RPMI8226 (cell line): ENCODE measurements at places on chromosomes 6 and 20.

DNA sequence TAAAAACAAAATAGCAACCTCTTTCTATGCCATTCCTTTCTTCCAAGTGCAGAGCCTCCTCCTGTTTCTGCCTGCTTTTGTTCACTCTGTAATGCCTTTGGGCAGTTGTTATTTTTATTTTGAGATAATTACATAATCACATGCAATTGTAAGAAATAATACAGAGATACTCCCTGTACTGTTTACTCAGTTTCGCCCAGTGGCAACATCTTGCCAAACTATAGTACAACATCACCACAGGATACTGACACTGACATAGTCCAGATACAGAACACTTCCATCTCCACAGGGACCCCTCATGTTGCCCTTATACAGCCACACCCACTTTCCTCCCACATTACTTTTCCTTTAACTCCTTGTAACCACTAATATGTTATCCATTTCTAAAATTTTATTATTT, 59.7 kb downstream of the BANF2 start:
- DNase-seq: no peak

- no peak for DNase-seq
Measured at GRCh38 chr20:10713161-10713560, 39.4 kb upstream of the JAG1 start.

DNA sequence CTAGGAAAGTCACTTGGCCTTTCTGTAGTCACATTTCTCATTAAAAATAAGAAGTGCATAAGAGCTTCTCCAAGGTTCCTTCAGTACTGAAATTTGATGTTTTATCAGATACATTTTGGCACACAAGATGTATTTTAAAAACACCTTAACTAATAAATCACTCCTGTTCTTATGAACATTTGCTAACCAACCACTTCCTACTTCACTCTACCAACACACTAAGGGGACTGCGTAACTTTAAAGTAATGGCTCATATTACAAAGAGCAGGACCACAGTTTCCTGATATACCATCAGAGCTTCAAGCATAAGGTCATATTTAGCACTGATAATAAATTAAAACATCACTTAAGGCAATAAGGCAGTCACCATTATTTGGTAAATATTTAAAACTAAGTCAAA, 104.4 kb downstream of the RALGAPA2 start:
- DNase-seq: no peak

GRCh38 chr6:9233686-9234085, 798.3 kb upstream of the SLC35B3 start:
- DNase-seq: no peak

DNA sequence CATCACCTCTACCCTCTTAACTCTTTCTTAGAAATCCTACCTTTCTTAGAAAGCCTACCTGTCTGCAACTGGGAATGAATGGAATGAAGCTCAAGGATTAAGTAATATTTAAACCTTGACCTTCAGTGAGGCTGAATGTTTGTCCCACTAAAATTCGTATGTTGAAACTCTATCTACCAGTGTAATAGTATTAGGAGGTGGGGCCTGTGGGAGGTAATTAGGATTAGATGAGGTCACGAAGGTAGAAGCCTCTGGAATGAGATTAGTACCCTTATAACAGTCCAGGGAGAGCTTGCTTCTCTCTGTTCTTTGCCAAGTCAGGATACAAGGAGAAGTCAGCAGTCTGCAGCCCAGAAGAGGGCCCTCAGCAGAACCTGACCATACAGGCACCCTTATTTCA, 158.0 kb downstream of the TENT5A start:
- DNase-seq: no peak

DNA sequence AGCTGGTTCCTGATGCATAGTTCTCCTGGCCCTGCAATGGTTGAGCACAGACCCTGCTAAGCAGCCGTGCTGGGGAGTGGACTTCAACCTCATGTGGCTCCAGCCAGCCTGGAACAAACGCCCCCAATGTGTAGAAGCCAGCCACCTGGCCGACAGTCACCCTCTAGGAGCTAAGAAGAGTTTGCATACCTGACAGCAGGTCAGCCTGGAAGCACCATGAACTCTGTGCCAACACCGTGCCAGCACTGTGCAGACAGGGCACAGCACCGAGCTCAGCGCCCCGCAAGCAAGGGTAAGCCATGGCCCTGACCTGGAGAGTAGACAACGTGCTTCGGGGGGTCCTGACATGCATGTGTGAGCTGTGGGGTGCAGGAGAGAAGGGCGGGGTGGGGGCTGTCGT, 356.3 kb downstream of the ZFAND3 start:
- DNase-seq: no peak

GRCh38 chr6:132499757-132500156, 13.2 kb downstream of the STX7 start:
- no peak for DNase-seq

- DNase-seq: no peak
Measured at GRCh38 chr6:164230259-164230658, 815.7 kb downstream of the QKI start.

DNA sequence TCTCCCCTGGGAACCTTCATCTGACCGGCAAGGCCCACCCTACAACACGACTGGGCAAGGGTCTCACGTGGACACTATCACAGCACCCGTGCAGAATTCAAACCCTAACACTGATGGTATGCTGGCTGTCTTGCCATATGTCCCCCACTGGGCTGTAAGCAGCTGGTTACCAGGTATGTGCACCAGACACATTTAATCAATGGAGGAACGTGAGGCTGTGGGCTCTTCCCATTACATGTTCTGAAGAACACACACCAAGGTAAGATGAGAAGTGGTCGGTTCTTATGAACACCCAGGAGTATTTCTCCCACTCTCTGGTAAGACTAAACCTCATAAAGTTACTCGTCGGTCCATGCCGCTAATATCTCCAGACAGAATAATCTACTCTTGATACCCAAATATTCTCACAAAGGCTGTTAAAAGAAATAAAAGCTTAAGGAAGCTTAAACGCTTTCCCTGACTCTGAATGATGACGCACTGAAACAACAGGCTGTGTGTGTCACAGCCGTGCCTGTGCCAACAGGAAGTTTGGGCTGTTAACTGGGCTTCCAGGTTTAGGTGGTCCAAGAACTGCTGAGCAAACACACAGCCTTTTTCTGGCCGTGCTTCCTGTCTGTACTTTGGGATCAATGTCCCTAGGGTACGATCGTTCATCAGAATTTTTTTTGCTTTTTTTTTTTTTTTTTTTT, 75.3 kb downstream of the SLC23A2 start:
- no peak for DNase-seq

DNA sequence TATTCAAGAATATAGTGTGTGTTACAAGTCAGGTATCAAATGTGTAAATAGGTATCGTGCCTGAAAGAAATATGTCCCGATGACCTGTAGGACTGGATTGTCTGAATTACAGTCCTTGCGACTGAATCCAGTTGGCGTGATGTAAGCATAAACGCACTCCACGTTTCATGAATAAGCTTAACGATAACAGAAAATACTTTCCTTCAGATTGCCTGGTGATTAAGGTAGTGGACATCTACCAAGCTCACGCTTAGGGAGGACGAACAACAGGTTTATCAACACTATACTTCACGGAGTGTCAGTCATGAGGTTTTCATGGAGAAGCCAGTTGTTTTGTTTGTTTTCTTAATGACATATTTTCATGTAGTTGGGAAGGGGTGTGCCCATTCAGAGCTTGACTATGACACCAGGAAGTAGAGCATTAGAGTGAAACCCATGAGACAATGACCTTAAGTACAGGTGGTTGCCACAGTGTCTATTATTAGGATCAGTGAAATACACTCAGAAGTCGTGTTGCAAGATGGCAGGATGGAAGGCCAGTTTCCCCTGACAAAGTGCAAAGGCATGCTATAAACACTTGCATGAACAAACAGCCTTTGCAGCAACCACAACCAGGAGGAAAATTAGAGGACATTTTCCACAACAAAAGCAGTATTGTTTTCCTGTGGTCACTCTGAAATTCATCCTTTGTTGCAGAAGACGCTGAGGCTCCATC, 305.8 kb upstream of the PRDM1 start:
- peak; percentile 36 for DNase-seq

DNA sequence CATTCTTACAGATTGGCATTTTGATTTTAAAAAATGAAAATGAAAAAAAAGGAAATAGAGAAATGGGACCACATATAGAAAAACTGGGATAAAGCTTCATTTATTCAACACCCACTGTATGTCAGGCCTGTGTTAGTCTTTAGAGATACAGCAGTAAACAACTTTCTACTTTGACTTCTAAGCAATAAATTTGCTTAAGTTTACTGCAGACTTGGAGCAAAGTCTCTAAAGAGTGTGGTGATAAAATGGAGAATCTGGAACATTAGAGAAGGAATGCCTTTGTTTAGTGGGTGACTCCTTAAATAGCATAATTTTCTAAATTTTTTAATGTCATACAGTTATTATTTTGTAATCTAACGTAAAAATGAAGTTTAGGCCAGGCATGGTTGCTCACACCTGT, 80.7 kb upstream of the CNKSR3 start:
- DNase-seq: no peak

DNA sequence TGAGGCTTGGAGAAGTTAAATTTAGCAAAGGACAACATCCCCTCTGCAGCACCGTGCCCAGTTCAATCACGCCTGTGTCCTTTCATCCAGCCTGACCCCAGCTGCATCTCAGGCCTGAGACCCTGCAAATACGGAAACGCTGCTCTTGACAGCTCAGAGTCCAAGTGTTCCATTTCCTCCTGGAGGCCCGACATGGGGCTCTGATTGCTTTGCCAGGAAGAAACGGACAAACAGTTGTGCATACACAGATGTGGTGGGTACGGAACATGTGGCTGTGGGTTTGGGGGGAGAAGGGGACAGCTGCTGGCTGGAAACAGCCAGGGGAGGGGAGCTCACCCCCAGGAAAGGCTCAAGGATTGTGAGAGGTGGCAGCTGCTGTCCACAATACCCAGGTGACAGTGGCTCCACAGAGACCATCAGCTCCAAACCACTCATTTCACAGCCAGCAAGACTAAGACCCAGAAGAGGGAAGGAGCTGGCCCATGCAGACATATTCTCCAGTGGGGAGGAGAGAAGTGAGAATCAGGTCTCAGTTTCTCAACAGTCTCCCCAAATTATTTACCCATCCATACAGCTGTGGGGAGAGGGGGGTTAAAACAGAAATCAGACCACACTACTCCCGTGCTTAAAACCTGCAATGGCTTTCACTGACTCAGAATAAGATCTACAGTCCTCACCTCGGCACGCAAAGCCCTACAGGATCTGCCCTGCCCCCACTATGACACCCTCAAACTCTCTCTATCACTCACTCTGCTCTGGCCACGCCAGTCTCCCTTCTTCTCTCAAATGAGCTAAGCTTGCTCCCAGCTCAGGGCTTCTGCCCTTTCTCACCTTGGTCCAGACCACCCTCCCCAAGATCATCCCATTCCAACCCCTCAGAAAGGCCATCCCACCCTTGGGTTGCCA, 89.1 kb downstream of the PREX1 start:
- DNase-seq: no peak

GRCh38 chr6:15491255-15491985, 171.4 kb downstream of the DTNBP1 start:
- peak; percentile 73 for DNase-seq

DNA sequence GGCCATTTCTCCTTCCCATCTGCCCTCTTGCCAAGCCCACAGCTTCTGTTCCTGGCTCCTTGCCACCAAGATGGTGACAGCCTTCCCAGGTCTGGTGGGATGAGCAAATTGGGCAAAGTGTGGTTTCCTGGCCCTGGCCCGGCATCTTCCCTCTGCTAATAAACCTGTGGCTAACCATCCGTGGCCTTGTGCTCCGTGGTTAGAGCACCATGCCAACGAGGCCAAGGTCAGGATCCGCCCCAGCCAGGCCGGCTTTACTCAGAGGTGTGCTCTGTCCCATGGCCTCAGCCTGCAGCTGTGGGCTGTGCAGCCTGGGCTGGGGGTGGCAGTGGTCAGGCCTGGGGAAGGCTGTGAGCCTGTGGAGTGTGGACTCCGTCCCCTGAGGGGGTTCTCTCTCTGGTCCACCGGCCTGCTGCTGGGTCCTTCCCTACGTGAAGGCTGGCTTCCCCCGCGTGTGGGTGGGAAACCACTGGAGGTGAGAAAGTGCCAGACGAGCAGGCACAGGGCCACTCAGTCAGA, 117.4 kb downstream of the VEGFA start:
- DNase-seq: no peak

DNA sequence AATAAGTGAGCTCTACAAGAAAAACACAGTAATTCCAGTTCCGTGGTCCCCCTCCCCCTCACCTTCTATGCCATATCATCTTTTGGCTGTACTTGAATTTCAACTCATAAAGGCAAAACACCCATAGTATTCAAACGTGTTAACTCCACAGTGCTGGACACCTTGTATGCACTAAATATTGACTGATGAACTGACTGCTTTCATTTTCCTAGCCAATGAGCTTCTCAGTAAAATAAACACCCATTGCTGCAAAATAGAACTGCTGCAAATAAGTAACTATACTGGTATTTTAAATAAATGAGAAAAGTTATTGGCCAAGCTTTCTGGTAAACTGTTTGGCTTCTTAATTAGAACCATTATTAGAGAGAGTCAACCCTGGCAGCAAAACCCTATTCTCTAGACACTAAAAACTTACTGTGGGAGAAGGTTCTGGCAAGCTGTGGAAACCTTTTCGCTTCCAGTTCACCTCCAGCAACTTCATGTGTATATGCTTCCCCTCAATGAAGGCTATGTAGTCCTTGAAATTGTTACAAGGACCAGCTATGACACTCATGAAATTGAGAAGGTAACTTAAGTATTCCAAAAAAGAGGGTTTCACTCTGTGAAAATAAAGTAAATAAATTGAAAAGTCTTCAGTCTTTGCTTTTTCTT, 86.0 kb downstream of the MBOAT1 start:
- no peak for DNase-seq

GRCh38 chr6:45647341-45648261, 269.9 kb upstream of the SUPT3H start:
- DNase-seq: no peak

DNA sequence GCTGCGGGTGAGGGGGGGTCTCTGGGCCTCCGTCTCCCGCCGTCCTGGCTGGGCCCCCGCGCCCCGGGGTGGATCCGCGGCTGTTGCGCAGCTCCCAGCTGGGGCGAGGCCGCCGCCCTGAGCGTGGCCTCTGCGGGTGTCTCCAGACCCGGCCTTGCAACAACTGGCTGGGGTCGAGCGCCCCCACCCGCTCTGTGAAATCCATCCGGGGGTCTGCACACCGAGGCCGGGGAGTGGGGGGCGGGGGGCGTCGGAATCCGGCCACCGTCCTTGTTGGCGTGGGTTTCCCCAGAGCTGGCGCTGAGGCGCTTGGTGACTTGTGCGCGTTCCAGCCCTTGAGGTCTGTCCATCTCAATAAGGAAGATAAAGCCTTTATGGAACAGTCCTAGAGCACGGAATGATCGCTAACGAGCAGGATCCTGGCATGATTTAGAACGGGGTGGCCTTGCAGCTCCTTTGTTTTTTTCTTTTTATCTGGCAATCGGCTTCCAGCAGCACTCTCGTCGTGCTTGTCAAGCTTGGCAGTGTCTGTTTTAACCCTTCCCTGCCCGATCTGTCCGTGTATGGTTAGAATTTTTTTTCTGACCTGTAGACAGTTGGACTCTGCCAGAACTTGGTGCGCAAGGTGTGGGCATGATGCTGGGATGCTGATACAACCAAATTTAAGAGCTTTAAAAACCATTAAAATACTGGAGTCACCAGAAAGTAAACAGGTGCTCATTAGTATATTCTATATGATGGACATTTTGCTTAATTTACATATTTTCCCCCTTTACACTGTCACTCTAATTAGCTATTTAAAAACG, 675 bp downstream of the DSTN start:
- DNase-seq: peak; percentile 49

- DNase-seq: no peak
Measured at GRCh38 chr6:74805916-74806696, 399.7 kb downstream of the COL12A1 start.

GRCh38 chr20:32357375-32357868, 709 bp upstream of the ASXL1 start:
- peak; percentile 40 for DNase-seq
